Right ventricle myocardium superior (tissue), 1 donor: ENCODE measurements at places on chromosomes 5 and 9. TPM values are rescaled to one million over a fixed set of nuclear protein-coding genes. Genes with fewer than 3 reads are reported as not detected.

Gene F2RL2
- 0.13 TPM for total RNA-seq

- no peak for DNase-seq
Observed at GRCh38 chr5:57262541-57262940, 88.7 kb downstream of the GPBP1 start.

DNA sequence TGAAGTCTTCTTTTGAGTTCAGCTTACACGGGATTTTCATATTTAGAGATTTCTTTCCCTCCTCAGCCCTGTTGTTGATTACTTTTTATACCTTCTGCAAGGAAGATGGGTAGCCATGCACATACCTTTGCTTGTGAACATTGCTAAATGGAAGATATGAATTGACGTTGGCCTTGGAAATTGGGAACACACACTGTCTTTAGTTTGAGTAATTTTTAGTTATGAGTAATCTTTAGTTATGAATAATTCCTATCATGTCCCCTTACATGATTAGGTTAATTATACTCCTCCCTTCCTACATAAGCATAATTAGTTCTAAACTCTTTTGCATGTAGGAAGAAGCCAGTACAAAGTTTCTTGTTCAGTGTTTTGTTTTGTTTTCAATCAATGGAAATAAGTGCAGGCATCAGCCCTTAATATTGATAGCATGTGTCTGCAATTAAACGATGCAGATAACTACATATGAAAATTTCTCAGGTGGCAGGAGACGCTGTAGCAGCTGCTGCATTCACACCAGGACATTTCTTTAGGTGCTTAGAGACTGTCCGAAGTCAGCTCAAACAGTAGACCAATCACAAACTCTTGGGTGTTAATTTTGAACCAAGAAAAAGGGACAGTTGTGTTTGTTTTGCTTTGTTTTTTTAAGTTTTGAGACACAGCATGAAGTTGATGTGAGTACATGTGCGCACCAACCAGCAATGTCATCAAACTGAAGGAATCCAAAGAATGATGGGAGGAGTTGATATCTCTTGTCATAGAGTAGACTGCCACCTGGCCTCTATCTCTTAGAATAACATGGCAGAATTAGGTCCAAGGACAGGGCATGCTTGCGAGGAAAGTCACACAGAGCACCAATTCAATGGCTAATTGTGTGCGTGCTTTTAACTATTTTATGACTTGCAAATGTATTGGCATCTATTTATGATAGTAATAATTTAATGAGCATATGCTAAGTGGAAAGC, 51.4 kb downstream of the SMARCA2 start:
- no peak for DNase-seq

GRCh38 chr9:98303633-98304125, 48.2 kb upstream of the TBC1D2 start:
- no peak for DNase-seq

Gene PAM
- 859 TPM for total RNA-seq

Gene KIAA0825
- total RNA-seq, result 1.5 TPM

GRCh38 chr9:137168573-137168903, 1.3 kb downstream of the LRRC26 start:
- no peak for DNase-seq

DNA sequence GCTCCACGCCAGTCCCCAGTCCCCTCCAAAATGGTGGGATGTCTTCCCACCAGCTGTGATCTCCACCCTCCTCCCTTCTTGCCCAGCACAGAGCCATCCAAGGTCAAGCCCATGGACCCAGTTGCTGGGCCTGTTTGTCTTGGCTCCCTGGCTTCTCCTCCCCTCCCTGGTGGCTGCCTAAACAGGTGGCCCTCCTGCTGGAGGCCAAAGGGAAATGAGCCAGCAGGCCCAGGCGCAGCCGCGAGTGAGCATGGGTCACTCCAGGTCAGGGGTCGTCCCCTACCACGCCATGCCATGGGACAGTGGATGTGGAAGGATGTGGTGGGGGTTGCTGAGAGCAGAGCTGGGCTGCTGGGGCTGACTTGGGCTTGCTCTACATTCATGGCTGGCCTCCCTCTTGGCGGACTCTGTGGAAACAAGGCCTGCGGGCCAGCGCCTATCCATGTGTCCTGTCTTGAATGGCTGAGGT, 33.6 kb downstream of the COL15A1 start:
- DNase-seq, result peak; percentile 83

DNA sequence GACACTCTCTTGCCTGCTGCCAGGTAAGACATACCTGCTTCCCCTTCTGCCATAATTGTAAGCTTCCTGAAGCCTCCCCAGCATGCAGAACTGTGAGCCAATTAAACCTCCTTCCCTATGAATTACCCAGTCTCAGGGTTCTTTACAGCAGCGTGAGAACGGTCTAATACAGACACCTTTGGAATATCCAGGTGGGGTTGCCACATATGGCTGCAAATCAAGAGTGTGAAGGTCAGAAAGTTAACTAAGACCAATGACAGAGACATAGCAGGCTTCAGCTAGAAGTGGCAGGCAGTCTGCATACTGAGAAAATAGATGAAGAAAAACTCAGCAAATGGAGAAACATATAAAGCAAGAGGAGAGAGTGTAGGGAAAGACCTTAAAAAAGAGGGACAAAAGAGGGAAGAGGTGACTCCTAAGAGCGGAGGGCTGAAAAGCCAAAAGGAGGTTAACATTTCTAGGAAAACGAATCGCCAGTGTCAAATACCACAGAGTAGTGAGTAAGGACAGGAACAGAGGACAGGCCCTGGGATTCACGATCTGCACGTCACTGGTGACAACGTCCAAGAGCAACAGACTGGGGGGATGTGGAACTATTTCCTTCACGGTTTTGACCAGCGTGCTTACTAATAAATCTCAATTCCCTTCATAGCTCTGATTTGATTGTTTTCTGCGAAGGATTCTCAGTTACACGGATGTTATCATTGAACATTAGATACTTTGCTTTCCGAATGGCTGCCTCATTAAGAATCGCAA, 1.7 kb upstream of the ACO1 start:
- DNase-seq, result no peak

Gene SUSD1
- total RNA-seq, result 6.4 TPM

GRCh38 chr9:121822093-121823085, 171.0 kb downstream of the DAB2IP start:
- DNase-seq, result no peak

DNA sequence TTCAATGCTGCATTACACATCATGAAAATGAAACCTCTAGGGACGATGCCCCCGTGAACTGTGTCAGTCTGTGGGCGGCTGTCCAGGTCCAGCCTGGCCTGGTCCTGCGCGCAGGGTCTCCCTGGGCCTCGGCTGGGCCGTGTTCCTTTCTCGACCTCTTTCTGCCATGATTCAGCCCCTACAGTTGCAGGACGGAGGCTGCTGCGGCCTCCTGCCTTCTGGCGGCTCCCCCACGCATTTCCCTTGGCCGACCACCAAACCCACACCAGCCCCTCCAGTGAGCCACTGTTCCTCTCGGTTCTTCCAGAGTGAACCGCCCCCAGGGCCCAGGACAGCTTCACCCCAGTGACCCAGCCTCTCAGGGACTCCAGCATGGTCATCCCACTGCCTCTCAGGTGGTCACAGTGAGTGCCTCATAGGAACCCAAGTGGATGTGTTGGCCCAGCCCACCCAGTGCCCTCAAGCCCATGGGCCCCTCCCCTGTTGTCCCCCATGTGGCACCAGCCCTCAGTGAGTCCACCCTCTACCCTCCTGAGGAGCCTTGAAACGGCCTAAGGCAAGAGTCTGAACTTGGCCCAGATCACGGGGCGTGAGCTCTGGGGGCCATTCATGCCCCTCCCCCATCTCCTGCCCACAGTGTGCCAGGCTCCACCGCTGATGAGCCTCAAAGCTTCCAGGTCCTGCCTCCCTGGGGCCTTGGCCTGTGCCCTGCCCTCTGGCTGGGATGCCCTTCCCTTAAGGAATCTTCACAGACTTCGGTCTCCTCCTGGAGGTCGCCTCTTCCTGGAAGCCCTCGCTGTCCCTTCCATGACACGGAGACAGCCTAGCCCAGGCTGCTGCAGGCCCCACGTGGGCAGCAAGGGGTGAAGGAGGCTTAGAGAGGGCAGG, 10.0 kb upstream of the CLIC3 start:
- DNase-seq, result no peak

GRCh38 chr9:97501177-97501971, at the start of gene TMOD1:
TSS of gene TMOD1 (plus strand) at chr9:97501666. CDS start at chr9:97524189, 22,523 bp downstream.
- peak; percentile 82 for DNase-seq

GRCh38 chr9:27460226-27461023, 63.7 kb upstream of the IFNK start:
- no peak for DNase-seq

- no peak for DNase-seq
Observed at GRCh38 chr5:139210585-139210984, 12.4 kb upstream of the SIL1 start.

DNA sequence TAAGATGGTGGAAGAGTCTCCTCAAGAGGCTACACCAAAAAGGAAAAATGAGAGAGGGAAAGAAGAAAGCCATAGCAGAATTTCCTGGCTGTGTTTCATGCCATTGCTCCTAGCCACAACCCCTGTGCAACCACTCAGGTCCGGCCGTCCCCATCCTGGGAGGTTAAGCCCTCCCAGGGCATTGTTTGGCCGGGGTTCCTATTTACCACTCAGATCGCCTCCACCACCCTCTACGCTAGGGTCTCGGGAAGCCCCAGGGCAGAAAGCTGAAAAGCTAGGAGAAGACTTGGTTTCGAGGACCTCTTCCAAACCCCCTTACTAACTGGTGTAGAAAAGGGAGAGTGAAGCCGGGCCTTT, 715 bp downstream of the RC3H2 start:
- DNase-seq, result no peak

- DNase-seq, result no peak
Observed at GRCh38 chr9:11931109-11931508, 762.1 kb upstream of the TYRP1 start.

- no peak for DNase-seq
Observed at GRCh38 chr5:43649256-43649655, 46.3 kb downstream of the NNT start.

DNA sequence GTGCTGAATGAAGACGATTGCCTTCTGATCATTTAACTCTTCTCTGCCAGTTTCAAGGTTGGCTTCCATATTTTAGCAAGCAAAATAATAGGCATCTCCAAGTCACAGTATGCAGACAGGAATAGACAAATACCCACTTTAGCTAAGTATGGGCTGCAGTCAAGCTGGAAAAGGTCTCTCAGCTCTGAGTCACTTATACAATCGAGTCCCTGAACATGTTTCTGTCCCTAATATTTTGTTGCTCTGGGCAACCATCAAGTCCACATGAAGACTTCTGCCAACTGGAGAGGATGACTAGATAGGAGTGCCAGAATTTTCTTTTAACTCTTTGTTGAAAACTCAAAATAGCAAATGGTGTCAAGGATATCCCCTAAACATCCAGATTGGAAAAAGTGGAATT, 575.3 kb downstream of the RAB3C start:
- DNase-seq, result no peak

DNA sequence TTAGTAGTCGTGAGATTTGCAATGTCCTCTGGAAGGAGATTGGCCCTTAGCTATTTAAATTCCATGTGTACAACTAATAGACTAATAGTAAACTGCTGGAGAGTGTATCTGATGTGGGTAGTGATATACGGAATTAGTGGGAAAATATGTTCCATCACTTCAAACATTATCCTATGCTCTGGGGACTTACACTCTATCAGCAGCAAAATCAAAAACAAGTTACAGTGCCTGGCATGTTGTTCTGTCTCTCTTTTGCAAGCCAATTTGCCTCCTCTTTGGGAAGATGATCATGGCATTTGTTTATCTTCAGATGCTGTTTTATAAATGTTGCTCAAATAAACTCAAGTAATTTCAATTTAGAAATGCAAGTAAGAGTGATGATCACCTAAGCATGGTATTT, 311.9 kb upstream of the ACO1 start:
- no peak for DNase-seq

GRCh38 chr5:149887622-149888183, 56.9 kb downstream of the PDE6A start:
- DNase-seq, result no peak

- no peak for DNase-seq
Observed at GRCh38 chr5:74927336-74927735, 61.1 kb upstream of the FAM169A start.

GRCh38 chr9:110650991-110651411, 17.6 kb upstream of the MUSK start:
- DNase-seq, result no peak

Gene TMEFF1
- not detected for total RNA-seq

DNA sequence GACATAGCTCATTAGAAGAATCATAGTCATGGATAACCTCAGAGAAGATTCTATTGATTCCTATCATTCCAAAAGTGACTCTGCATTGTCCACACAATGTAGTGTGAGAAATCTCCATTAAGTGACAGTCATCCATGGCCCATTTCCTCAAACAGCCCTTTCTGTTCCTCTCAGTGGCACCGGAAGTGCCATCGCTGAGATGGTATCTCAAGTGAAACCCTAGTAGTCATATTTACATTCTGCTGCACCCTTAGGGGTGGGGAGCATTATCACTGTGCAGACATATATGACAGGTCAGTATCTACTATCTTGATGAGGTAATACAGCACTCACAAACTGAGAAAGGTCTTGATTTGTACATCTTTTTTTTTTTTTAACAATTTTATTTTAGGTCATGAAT, 55.4 kb upstream of the MIER3 start:
- DNase-seq, result no peak

Gene ENTPD2
- 1.9 TPM for total RNA-seq

- DNase-seq, result no peak
Observed at GRCh38 chr9:122036988-122037387, 56.1 kb downstream of the TTLL11 start.

Gene CDH6
- total RNA-seq, result 3.1 TPM

- DNase-seq, result peak; percentile 50
Observed at GRCh38 chr9:96067004-96067403, 191.5 kb downstream of the ERCC6L2 start.

- no peak for DNase-seq
Observed at GRCh38 chr9:134660407-134660806, 18.8 kb downstream of the COL5A1 start.

DNA sequence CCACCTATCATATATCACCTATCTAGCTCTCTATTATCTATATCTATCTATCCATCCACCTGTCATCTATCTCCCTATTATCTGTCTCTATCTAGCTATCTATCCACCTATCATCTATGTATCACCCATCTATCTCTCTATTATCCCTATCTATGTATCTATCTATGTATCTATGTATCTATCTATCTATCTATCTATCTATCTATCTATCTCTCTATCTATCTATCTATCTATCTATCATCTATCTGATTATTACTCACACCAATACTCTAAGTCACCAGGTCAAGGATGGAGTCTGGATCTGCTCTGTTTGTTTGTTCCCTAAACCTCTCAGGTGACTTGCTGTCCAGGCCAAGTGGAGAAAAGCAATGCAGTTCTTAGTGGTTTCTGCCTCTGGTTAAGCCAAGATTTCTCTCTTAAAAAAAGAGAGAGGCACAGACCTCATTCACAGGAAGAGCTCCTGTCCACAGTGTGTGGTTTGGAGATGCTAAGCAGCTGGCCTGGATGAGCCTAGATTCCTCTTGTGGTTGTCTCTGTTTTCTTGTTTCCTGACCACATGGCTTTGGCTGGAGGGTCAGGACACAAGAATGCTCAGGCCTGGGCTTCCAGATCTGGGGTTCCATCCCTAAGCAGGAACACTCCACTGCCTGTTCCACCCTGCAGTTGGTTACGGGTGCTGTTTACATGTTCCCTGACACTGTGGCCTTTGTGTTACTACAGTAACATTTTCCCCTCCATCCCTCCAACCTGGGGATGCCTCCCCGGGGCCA, 133.4 kb downstream of the PHF2 start:
- no peak for DNase-seq

Gene CDH9
- not detected for total RNA-seq
